BJ (cell line): ENCODE measurements at places on chromosomes 2 and 18. TPM values are rescaled to one million over a fixed set of nuclear protein-coding genes. Genes with fewer than 3 reads are reported as not detected.
A peak's percentile ranks its signal among the peaks of the same experiment; 100 is the strongest.

DNA sequence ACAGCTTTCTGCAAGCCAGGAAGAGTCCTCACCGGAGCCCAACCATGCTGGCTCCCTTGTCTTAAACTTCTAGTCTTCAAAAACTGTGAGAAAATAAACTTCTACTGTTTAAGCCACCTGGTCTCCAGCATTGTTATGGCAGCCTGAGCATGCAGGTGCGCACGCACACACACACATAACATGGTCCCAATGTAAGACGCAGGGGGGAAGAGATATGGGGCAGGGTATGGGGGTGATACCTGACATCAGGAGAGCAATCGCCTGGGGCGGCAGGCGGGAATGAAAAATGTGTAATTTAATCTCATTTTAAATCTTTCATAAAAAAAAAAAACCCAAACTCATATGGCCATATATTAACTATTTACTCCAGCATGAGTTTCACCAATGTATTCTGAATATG, 18.0 kb downstream of the HJURP start:
- no peak for DNase-seq

The HTR2B gene
- 0.92 and 1.8 TPM in 2 replicates for polyA plus RNA-seq

DNA sequence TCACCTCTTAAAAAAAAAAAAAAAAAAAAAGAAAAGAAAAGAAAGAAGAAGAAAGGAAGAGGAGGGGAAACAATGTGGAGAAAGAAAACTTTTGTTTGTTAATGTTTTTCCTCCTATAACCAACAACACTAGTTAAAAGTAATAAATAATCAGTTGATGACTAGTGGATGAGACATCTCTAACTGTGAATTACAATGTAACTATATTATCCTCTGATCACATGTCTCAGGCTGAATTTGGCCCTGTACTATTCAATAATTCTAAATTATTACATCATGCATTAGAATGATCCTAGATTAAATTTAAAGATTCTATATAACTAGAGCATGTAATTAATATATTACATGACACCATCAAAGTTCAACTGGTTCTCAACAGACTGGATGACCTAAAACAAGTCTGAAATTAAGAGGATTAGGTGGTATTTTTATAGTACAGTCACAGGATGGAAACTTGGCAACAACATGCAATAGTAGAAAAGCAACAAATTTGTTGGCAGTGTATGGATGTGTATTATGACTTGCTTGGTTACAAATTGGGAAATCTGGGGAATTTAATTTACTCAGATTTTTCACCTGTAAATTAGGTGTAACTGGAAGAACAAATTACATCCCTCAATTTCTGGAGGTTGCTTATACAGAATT, 269.3 kb upstream of the SETBP1 start:
- no peak for DNase-seq

DNA sequence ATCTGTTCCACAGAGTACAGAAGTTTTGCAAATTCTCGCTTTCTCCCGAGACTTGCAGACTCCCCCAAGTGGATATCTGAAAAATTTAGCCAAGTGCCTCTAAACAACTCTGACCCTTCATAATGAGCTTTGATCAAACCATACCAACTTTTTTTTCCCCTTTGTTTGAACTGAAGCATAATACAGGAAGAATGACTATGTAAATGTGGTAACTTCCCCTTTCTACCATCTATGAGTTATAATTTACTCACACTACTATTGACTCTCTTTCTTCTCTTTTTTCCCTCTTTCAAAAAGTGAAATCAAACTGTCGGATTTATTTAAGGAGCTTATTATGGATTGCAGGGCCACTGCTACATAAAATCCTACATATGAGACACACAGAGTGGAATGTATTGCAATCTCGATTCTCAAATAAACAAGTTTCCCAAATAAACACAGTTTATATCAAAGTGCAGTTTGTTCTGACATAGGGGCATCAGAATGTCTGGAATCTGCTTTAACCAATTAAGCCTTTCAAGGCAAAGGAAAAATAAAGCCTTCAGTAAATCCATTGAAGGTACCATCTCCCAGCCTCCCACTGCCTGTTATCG, 1.4 kb upstream of the ZNF804A start:
- peak; percentile 28 for DNase-seq

DNA sequence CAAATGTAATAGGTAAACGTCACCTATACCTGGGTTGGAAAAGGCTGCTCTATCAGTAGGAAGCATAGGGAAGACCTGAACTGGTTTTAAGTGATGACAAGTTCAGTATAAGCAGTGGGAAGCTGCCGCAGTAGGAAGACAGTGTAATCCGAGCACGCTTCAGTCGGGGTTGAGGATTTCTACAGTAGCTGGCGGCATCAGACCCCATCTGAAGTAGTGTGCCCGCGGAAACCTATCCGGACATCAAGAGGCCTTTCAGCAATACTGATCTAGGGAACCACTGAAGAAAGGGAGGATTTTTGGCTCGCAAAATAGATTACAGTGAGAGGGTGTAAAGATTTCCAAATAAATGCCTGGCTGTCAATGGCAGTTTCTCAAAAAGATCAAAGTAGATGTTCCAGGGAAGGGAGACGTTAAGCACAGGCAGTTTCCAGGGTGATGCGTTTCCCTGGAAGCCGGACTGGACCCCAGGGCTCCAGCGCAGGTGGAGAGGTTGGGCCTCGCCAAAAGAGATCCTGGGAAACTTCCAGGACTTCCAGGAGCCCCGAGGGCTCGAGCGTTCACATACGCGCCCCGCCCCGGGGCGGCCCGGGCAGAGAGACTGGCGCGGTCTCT, 5.3 kb downstream of the LOXL3 start:
- DNase-seq: no peak

GRCh38 chr2:172836347-172836821, 100.7 kb downstream of the RAPGEF4 start:
- DNase-seq: peak; percentile 17

The UPP2 gene
- not detected in 2 replicates for polyA plus RNA-seq

- no peak for DNase-seq
Measured at GRCh38 chr2:239966029-239966852, 58.9 kb downstream of the NDUFA10 start.

- DNase-seq: no peak
Measured at GRCh38 chr2:174791020-174791419, 26.7 kb upstream of the CHRNA1 start.

GRCh38 chr18:34772887-34773286, 62.8 kb downstream of the DTNA start:
- DNase-seq: no peak

- DNase-seq: no peak
Measured at GRCh38 chr2:48713647-48714046, 41.9 kb downstream of the LHCGR start.

The SCN9A gene
- polyA plus RNA-seq: 19.4 and 38.8 TPM in 2 replicates

GRCh38 chr2:42101206-42102023, 53.6 kb downstream of the PKDCC start:
- peak; percentile 16 for DNase-seq

DNA sequence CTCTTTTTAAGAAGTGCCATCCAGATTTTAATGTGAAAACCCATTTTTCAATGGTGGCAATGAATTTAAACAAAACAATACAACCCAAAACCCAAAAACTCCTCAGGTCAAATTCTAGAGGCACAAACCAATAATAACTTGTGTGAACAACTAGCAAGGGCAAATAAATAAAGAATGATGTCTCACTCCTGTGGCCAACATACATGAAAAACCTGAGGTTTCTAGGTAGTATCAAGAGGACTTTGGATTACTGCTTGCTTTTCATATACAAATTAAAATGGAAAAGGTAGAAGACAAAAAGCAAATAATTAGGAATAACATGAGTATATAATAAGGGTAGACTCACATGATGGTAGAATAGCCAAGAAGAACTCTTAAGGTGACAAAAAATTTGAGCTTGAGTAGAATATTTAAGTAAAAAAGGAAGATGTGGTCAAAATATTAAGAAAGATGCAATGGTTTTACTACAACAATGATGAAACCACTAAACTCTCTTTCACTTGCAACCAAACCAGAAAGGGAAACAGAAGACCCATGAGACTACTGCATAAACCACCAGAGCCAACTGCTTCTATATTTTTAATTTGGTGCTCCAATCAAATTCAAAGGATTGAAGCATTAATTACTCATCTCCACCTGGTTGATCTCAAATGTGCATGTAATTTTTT, 53.5 kb downstream of the DARS1 start:
- no peak for DNase-seq

DNA sequence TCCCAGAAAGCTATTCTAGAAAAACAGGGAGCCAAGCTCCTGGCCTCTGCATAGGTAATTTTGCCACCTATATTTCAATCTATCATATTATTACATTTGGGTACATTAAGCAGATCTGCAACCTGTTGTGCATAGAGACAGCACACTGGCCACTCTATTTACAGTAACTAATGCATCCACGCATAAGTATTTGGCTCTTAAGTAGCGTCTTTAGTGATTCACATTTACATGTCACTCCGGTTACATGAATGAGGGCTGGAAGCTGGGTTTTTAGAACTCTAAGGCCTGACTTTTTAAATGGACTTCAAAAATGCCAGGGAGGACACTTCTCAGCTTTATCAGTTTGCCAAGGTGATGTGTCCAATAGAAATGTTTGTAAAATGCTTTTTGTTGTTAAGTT, 97.7 kb downstream of the NYAP2 start:
- no peak for DNase-seq

GRCh38 chr2:45401431-45401922, 209.6 kb downstream of the SRBD1 start:
- DNase-seq: no peak

GRCh38 chr2:221204699-221205098, 367.4 kb downstream of the EPHA4 start:
- no peak for DNase-seq

- no peak for DNase-seq
Measured at GRCh38 chr2:65501074-65501473, 68.7 kb upstream of the SPRED2 start.

DNA sequence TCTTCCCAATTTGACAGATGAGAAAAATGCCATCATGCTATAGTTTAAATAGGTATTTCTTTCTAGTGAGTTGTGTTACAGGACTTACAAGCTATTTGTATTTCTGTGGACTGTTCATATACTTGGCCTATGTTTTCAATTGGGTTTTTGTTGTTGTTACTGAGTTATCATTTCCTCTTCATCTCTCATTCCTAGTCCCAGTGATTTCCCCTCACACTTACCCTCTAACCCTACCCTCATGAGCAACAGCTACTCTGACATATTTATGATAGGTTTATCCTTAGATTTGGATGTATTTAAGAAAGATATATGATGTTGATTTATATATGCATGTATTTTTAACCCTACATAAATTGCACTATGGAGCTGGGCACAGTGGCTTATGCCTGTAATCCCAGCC, 10.9 kb upstream of the PSD4 start:
- DNase-seq: no peak

The CRACDL gene
- not detected in 2 replicates for polyA plus RNA-seq

GRCh38 chr2:217954051-217954450, 48.7 kb downstream of the TNS1 start:
- DNase-seq: no peak

The PAX8 gene
- polyA plus RNA-seq: 1.1 and 1.6 TPM in 2 replicates

DNA sequence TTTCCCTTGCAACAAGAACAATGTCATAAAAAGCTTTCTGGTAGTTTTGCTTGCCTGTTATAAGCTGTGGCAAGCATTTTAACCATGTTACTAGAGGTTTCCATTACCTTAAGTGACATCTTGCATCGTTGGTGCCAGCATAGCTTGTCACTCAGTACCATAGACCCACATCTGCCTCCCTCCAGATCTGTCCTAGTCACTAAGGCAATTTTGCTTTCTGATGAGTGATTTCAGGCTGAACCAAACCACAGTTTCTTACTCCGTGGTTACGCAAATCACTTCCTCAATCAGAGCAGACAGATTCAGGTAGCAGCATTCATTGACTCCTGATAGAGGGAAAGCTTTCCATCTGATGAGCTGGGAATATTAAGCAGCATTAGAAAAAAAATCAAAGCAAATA, 1057.5 kb upstream of the FAM98A start:
- DNase-seq: no peak

DNA sequence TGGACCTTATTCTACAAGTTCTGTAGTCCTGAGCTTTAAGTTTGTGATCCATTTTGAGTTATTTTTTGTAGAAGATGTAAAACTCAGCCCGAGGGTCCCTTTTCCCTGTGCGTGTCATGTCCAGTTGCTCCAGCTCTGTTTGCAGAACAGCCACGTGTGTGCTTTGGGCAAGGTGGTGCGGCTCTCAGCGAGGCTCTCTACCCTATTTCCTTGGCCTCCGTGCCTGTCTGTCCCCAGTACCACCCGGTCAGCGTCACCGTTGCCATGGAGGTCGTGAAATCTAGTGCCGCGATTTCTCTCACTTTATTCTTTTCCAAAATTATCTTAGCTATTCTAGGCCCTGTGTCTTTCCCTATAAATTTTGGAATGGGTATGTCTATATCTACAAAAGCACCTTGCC, 141.0 kb upstream of the CTDP1 start:
- no peak for DNase-seq

- peak; percentile 86 for DNase-seq
Measured at GRCh38 chr2:225889452-225889851, 489.9 kb downstream of the NYAP2 start.

- no peak for DNase-seq
Measured at GRCh38 chr2:159571540-159572260, 44.6 kb downstream of the BAZ2B start.

DNA sequence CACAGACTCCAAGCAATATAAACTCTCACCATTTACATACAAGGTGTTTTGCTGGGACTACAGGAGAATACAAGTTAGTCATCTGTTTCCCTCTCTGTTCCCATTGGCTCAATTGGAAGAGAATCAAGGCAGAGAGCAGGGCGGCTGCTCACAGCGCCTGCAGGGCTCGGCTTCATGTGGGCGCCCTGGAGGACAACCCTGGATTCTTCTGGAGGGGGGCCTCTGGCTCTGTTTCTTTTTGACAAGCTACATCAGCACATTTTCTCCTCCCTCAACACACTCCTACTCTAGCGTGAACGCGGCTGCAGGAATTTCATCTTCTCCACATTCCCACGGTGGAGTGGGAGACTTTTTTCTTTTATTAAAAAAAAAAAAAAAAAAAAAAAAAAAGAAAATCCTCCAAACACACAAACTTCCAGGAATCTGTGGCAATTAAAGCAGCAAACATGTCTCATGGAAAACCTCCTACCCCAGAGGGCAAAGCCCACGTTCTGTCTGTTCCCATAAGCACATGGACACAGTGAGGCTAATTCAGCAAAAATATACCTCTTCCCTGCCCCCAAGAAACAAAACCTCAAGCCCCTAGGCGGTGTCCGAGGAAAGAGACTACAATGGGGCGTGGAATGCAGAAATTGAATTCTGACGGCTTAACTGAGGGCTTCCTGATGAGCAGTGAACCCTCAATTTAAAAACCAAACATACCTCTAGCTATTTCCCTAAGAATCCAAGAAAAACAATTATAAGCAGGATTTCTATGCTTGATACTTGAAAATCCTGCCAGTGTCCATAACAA, 50.6 kb downstream of the PARD6G start:
- DNase-seq: peak; percentile 55

DNA sequence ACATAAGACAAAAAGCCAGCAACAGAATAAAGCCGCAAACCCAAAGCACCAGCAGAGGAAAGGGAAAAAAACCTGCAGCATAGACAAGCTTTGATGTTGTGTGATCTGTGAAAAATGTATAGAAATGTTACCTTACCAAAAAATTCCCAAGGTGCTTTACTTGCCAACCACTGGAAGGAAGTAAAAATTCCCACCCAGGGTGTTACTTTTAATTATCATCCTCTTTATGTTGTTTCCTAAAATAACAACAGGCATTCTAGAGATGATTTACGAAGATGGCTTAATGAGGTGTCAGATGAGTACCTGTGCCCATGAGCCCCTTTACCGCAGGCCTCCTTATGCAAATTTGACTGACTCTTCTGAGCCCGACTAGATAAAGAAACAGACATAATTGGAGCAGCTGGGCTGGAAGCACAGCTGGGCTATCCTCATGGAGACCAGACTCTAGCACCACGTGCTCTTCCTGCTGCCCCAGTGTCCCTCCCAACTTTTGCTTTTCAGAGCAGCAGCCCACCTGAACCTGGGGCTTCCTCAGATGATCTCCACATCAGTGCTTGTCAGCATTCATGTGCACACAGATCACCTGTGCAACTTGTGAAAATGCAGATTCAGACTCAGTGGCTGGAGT, 41.5 kb downstream of the SRSF7 start:
- no peak for DNase-seq
